Activated T-cell treated with anti-CD3 and anti-CD28 coated beads, Interleukin-2, amount 50 U/mL, for 72 hours (primary cell): ENCODE measurements at places on chromosomes 1 and 21. TPM values are rescaled to one million over a fixed set of nuclear protein-coding genes. Genes with fewer than 3 reads are reported as not detected.

- DNase-seq: no peak
These were observed 25.9 kb downstream of the SRSF11 start for GRCh38 chr1:70247122-70247521.

DNA sequence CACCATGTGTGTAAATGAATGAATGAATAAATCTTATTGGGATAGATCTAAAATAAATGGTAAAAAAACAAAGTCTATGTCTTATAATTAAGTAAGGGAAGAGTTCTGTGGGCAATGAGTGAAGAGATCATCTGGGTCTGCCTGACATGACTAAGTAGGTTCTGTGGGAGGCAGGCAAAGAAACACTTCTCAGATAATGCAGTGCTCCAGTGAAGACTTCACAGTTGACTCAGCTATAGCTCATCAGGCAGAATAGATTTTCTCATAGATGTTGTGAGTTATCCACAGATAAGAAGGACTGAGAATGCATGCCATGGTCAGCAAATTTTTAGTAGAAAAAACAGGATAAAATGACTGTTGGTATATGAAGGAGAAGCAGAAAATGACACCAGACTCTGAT lies 12.4 kb downstream of the KRTAP22-2 start:
- DNase-seq: no peak

The LDLRAD1 gene
- not detected for total RNA-seq

- DNase-seq: no peak
These were observed 6.2 kb downstream of the ZRANB2 start for GRCh38 chr1:71074681-71075080.

The NVL gene
- 39.0 TPM for total RNA-seq

DNA sequence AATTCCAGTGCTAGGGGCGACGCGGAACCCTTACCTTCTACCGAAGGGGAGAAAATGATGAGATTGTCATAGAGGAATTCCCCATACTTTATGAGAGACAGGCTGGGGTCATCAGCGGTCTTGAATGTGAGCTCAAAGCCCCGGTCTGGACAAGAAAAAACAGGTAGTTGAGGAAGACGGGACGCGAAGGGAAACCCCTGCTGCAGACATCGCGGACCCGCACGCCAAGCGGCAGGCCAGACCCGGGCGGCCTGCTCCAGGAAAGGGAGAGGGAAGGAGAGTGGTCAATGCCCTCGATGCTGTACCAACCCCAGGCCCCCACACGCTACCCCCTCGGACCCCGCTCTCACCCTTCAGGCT lies 342 bp downstream of the DDOST start:
- DNase-seq: peak; percentile 25

The MRPL39 gene
- 50.9 TPM for total RNA-seq

The SH2D5 gene
- total RNA-seq: 0.34 TPM

The CYP4B1 gene
- total RNA-seq: not detected

DNA sequence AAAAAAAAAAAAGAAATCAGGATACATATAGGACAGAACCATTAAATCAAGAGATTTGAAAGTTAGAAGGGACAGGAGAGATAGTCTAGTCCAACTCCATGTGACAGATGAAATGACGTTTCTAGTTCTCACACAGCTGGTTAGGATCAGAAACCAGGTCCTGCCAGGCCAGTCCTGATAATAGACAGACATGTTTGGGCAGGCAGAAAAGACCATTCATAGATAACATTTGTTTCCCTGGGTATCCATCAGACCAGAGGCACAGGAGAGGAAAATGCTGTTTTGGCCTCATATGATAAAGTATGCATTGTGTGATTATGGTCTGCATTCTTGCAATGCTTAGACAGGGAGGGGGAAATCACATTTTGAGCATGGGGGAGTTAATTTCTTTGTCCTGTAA lies 29.3 kb downstream of the ZBTB8B start:
- no peak for DNase-seq

The EPS8L3 gene
- not detected for total RNA-seq

- DNase-seq: no peak
These were observed 448.8 kb upstream of the VAMP3 start for GRCh38 chr1:7322283-7322785.

The S100A14 gene
- total RNA-seq: 0.26 TPM
